Sciatic nerve (tissue), 2 donors: ENCODE measurements at places on chromosomes 12 and 14. TPM values are rescaled to one million over a fixed set of nuclear protein-coding genes. Genes with fewer than 3 reads are reported as not detected.

Gene KRT79
- total RNA-seq: not detected

DNA sequence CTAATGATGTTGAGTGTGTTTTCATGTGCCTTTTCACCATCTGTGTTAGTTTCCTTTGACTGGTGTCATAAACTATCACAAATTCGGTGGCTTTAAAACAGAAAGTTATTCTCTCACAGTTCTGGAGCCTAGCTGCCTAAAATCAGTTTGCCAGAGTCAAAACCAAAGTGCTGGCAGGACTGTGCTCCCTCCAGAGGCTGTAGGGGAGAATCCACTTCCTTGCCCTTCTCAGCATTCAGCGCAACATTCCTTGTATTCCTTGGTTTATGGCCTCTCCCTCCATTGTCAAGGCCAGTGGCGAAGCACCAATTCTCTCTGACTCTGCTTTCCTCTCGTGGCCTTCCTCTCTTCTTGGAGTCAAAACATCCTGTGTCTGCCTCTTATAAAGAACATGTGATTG, 174.2 kb upstream of the PDE3A start:
- DNase-seq: no peak

- no peak for DNase-seq
Observed at GRCh38 chr14:95263527-95264231, 56.0 kb downstream of the CLMN start.

- no peak for DNase-seq
Observed at GRCh38 chr14:97695456-97695981, 898.3 kb downstream of the VRK1 start.

GRCh38 chr12:49621651-49622500, 1.5 kb upstream of the PRPF40B start:
- DNase-seq: no peak
